ENCODE measurements at places on chromosomes 3 and 15.

DNA sequence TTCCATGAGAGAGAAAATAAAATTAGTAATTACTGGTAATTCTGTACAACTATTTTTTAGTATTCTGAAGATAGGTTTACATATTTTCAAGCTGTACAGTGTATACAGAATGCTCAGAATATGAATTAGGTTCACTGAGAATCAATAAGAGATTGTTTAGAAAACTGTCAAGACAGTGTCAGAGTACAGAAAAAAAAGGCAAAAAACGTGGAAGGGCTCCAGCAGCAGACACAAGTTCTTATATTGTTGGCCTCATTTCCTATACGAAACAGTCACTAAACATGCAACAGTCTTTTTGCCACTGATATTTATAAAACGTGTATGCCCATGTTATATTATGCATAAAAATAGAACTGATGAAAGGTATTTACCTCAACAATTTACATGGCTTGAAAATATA lies 103.9 kb downstream of the ISL2 start:
- DNase-seq = no peak

GRCh38 chr3:72739531-72740466 lies 108.4 kb downstream of the SHQ1 start:
- no peak for DNase-seq

GRCh38 chr3:64398476-64398875 lies 173.2 kb upstream of the PRICKLE2 start:
- no peak for DNase-seq

DNA sequence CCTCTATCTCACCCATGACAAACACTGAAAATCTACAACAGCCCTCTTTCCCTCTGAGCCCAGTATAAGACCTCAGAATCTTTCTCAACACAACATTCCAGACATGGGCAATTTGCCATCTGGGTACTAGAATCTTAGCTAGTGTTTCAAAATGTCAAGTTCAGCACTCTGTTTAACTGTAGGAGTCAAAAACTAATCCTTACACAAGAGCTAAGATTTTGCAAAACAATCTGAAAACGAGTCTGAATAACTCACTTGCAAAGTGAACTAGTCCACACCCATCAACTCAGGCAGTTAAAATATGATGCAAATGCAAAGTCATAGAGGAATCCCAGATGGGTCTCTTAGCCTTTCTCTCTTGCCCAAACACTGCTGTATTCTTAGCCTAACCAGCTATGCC lies 67.8 kb downstream of the GPR176 start:
- DNase-seq = no peak

DNA sequence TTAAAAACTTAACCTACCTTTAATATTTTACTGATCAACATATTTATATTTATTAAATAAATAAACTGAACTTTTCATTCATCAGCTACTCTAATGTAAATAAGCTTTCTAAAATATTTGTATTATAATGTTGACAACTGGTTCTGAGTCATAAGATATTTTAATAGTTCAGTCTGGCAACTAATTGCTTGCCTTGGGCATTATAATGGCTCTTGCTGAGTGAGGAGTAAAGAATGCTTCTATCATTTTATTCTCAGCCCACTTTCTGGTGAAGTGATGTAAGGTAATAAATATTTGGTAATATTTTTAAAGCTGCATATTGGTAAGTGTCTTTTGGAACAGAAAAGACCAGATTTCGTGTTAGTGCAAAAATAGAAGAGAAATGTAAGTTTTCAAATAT lies 81.5 kb downstream of the DIPK2A start:
- DNase-seq = no peak

DNA sequence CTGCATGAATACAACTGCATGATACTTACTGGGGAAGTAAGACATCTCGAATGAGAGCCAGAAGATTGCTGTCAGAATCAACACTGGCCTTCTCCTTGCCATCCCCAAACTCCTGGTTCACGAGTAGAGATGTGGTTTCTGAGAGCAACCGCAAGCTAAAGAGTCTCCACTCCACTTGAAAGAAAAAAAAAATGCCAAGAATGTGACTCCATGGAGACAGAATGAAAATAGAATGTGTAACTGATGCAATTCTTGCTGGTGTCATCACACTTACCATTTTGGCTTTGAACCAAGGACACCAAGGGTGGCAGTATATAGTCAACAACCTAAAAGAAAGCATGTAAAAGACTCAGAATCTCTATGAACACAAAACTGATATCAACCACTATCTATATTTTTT lies 280.4 kb downstream of the ULK4 start:
- no peak for DNase-seq

DNA sequence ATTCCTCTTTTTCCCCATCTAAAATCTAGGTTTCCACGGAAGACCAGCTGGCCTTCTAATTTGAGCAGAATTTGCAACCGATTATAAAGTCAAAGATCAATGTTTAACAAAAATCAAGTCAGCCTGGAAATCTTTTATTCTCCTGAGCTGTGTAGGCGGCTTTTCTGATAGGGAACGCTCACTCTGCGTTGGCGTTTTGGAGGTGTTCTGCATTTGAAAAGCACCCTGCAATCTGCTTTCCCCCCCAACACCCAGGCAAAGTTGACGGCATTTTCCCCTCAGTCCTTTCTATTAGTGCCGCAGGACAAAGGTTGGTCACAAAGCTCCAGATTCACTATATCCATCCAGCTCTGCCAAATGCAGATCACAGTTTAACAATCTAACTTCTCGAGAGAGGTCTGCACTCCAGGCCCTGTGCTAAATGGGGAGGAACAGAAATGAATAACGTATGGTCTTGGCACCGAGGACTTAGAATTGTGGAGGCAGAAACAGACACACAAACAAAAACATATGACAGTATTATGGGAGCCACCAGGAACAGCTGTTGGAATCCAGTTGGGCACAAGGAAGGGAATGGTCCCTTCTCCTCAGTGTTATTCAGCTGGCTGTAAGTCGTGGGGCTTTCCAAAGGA lies 50.4 kb upstream of the LARS2 start:
- DNase-seq = no peak

Data from cardiac septum (tissue), 1 donor.